Stimulated activated CD8-positive, alpha-beta memory T cell treated with anti-CD3 and anti-CD28 coated beads, Interleukin-4, amount 100 ng/mL, for 4 hours (primary cell): ENCODE measurements at places on chromosomes 4 and X.
A peak's percentile ranks its signal among the peaks of the same experiment; 100 is the strongest.

DNA sequence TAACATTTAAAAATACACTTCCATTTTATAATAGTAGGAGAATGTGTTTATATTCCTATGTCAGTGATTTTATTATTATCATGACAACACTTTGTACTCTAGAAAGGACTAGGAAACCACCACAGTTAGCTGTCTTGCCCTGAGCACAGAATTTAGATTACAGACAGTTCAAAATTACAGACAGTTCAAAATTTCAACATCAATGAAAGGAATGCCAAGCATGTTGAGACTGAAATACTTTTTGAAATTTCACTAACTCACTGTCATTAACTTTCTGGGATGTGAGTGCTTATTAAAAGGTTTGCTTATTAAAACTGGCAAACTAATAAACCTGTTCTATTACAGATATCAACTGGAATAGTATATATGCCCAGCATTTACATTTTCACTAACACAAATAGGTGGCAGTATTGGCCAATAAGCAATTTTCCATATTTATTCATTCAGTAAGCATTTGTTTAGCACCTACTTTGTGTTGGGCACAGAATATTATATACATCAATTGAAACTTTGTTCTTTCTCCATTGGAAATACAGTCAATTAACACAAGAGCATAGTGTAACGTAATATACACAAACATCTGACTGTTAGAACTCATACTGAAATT is 179.4 kb downstream of the FBXW7 start:
- DNase-seq: no peak

- no peak for DNase-seq
Measured at GRCh38 chr4:139875411-139875825, 209.8 kb downstream of the MGST2 start.

DNA sequence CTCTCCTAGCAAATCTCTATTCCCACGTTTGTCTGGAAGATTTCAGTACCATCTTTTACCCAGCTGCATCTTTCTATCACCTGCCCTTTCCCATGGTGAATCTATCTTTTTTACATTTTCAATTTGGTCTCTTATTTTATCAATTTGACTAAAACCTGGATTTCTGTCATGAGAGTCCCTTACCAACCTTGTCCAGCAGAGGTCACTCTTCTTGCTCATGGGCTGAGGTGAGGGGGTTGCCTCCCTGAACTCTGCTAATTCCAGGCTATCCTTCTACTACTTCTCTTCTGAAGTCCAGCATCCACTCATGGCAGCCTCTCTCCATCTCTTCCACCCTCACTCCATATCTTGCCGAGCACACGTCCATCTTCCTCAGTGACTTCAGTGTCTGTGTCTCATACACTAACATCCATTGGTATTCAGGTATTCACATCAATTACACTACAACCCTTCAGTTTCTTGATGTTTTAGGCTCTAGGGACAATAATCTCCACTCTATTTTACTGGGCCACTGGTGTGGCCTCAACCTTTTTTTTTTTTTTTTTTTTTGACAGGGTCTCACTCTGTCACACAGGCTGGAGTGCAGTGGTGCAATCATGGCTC is 17.8 kb upstream of the ZNF827 start:
- DNase-seq: no peak

GRCh38 chrX:110983024-110983423 is 113.0 kb upstream of the PAK3 start:
- DNase-seq: no peak

DNA sequence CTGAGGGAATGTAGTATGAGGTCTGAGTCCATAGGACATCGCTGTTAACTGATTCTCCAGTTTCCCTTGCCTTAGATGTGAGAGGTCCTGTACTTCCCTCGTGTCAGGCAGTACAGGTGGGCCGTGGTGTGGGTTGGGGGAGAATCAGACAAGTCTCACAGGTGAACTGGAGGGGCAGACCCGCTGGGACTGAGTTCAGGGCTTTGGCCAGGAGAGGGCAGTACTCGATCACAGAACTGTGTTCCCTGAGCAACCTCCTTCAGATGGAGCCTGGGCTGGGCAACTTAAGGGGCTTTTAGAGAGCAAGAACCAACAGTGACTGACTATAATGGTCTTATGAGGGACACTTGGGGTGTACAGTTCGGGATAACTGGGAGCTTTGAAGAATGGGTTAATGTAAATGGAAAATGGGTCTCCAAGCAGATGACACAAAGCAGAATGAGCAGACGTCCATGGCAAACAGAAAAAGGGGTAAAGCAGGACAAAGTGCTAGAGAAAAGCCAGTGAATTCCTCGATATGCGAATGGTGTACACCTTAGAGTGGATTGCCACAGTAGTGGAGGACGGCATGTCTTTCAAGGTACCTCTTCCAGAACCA is 83.6 kb downstream of the CCNG2 start:
- peak; percentile 18 for DNase-seq

GRCh38 chrX:73817393-73818199 is 254.6 kb downstream of the CHIC1 start:
- DNase-seq: no peak

DNA sequence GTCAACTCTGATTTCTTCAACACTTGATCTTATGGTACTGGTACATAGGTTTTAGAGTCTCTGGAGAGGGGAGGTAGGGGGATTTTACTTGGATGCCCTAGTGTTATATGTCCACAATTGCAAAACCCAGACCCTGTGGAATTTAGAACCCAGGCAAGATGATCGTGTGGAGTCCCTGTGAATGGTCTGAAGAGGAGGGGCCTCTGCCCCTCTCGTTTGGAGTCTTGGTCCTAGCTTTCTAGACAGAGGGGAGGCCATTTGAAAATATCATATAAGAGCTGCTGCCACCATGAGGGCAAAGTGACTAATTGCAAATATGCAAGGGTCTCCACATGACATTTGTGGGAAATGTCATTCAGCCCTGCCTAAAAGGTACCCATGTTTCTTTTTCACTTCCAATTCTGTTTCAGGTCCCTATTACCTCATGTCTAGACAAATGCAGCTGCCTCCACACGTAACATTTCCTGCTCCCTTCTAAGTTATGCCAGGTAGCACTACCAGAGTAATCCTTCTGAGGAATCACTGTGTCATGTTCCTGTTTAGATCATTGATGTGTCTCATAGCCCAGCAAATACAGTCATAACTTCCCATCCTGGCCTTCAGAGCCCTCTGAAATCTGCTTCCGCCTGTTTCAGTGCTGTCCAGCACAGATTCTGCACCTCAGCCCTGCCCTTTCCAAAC is 126.8 kb downstream of the KLHL8 start:
- no peak for DNase-seq

DNA sequence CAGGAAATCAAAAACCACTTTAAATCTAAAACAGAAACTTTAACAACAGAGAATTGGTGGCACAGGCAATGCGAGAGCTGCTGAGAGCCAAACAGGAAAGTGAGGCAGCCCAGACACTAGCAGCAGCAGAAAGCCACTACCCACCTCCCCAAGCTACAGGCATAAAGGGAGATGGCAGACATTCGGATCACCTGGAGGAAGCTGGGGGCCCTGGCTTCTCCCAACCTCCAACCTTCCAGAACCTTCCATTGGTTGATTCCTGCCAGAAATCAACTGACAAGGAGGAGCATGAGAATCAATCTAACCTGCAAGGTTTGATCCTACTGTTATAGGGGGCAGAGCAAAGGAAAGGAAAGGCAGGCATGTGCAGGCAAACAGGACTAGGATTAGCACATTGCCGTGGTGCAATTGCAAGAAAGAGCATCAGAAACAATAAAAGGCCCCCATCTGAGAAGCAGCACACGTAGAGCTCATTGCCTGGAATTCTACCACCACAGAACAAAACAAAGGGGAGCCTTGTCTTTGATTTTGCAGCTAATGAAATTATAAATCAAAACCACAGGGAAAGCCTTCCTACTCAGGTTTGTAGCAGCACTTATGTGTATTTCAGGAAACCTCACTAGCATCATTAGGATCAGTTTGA is 427.3 kb upstream of the RASGEF1B start:
- DNase-seq: no peak

GRCh38 chr4:60657041-60657440 is 543.1 kb upstream of the ADGRL3 start:
- DNase-seq: no peak

- no peak for DNase-seq
Measured at GRCh38 chr4:66252291-66252690, 582.0 kb upstream of the EPHA5 start.

GRCh38 chrX:7019555-7019954 is 128.0 kb upstream of the STS start:
- no peak for DNase-seq

DNA sequence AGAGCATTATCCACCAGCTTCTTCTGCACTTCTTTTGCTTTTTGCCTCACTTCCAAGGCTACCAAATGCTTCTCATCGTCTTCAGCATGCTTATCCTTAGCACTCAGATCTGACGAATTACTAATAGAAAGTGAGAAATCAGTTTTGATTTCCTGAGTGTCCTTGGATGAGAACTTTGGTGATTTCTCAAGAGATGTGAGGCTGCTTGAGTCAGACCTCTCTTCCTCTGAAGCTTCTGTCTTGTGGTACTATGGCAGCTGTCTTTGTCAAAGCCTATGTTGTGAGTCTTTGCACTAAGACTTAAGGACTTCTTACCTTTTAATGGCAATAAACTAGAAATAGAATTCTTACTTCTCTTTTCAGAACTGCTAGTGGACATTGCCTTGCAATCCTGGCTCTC is 169.9 kb downstream of the CPE start:
- no peak for DNase-seq

- DNase-seq: no peak
Measured at GRCh38 chr4:78938474-78938867, 767 bp downstream of the PAQR3 start.

- DNase-seq: no peak
Measured at GRCh38 chrX:53438832-53439230, 4.7 kb upstream of the HSD17B10 start.

DNA sequence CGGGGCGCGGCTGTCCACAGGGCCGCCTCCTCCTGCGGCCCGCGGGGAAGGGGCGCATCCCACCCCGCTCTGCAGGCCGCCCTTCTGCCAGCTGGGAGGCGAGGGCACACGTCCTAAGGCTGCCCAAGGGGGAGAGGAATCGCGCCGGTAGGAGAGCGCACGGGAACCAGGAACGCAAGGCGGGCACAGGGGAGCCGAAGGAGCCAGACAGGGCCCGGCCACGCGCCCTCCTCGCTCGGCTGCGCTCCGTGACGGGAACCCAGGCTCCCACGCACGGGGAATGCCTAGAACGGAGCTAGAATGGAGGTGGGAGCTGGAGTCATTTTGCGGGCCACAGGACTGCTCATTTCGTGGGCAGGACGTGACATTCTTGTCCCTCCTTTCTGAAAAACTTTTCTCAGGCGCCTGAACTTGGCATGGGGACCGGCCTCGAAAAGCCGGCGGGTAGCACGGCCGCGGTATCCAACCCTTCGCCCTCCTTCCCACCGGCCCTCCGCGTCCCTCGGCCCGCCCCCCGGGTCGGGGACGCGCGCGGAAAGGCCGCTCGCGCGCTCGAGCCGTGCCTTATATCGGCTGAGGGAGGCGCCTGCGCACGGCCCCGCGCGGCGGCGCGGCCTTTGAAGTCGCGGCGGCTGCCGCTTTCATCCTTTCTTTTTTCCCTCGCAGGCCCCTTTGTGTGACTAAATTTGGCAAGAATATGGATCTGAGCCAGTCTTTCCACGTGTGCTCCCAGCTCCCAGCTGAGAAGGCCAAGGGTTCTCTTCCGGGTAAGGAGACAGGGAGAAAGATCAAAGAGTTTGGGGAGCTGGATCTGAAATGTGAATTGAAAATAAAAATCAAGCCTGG is 4.2 kb upstream of the LEF1 start:
- no peak for DNase-seq

- no peak for DNase-seq
Measured at GRCh38 chr4:119733431-119733830, 104.8 kb upstream of the PDE5A start.

- DNase-seq: no peak
Measured at GRCh38 chr4:66766557-66766956, 778.7 kb downstream of the CENPC start.

DNA sequence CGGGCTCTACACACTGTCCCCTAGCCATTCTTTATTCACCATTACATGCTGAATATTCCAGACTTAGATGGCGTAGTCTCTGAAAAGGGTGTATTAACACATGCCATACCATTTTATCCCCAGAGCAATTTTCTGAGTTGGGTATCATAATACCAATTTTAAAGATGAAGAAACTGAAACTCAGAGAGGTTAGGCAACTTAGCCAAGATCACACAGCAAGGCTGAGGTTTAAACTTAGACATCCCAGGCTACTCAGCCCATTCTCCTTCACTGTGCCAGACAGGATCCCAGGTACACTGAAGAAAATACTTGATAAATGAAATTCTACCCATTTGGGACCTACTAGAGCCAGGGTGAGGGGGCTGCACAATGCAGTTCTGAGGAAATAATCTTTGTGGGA is 67.4 kb upstream of the ARHGAP36 start:
- DNase-seq: no peak

- DNase-seq: no peak
Measured at GRCh38 chrX:11666952-11667685, 1.4 kb upstream of the ARHGAP6 start.

DNA sequence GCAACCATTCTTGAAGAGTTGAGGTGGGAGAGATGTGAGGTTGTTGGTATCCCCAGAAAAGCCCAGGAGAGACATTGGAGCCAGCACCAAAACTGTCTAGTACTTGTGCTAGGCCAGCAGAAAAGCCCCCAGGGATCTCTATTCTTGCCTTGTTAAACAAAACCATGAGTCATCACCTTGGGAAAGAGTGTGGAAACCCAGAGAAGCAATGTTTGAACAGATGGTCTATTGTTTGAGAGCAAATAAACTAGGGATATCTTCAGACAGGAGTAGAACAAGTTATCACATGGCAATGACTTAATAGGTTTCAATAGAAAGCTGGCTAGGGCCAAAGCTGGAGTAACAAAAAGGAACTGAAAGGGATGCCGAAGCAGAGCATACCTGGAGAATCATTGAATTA is 195.7 kb upstream of the CASK start:
- DNase-seq: no peak

DNA sequence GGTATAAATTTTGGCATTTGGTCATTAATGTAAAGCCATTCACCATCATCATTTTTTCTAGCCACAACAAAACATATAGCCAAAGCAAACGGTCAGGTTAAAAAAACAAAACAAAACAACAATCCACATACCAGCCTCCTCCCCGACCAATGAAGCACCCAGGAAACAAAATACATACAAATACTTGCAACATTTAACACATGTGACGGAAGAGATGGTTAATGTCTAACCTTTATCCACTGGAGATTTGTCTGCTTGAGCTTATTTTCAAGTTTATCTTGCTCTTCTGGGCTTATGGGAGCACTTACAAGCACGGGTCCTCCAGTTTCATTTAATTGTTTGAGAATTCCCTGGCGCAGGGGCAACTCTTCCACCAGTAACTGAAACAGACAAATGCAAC is 857.5 kb upstream of the FTHL17 start:
- no peak for DNase-seq

GRCh38 chr4:75004755-75005668 is 72.1 kb downstream of the PARM1 start:
- no peak for DNase-seq

DNA sequence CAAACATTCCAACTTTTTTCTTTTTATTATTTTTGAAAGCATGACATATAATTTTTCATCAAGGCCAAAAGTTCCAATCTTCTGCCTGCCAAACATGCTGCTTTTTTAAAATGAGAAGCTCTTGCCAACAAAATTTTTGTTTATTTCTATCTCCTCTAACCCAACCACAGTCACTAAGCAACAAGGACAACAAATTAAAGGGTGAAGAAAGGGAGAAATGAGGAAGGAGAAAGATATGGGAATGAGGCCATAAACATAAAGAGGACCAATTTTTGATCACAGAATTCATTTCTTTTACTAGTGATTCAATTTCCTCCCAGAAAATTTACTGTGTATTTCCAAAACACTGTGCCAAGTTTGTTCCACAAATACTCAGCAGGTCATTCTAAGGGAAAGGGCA is 537.0 kb upstream of the DIAPH2 start:
- DNase-seq: no peak
